ENCODE measurements at places on chromosomes 1 and 21.

GRCh38 chr1:111907321-111907720 is 82.1 kb downstream of the KCND3 start:
- no peak for DNase-seq

DNA sequence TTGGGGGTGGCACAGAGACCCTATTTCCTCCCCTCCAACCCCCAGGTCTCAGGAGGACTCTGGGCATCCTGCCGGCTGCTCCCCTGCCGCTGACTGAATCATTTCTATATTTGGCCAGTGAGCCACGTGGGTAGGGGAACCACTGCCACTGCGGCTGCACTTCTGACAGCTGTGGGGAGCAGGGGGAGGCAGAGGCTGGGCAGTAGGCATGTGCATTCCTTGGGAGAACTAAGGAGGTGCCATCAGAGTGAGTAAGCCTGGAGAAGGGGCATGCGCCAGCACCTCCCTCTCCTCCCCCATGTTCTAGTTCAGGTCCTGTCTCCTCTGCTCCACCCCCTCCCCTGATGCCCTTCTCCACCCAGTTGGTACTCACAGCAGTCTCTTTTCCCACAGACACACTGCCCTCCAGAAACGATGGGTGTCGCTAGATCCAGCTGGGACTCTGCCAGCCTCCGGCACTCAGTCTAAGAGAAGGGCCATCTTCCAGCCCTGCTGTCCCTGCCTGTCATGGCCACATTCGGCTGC is 12.0 kb downstream of the PPFIA4 start:
- DNase-seq, result no peak

GRCh38 chr1:67856921-67857320 is 23.7 kb upstream of the GNG12 start:
- no peak for DNase-seq

DNA sequence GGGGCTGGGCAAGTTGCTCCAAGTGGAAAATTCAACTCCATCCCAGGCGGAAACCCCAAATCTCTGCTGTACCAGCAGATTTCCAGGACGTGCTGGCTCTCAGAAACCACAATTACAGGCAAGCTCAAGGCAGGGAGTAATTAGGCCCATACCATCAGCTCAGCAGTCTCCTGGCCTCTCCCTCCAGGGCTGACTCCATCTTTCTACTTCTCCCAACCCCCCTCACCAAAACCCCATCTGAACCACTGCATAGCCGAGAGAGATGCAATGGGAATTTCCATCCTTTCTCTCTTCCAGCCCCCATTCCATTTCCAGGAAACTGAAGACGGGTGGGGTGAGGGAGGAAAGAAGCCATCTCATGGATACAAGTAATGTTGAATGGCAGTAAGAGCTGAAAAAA is 41.2 kb downstream of the ARHGEF11 start:
- DNase-seq, result no peak

DNA sequence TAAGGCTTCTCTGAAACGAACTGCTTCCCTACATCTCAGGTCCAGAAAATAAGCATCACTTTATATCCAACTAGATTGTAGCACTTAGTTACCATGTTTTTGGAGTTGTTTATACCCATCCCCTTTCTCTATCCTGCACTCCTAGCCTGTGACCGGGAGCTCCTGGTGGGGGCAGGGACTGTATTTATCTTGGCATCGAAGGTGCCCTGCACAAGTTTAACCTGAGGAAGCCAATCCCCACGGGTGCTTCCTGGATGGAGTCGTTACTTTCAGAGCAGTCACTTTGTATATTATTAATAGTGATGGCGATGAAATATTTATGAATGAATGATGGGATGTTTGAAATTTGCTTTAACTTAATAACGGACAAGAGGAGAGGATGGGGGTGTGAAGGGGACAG is 73.9 kb downstream of the KLHDC7A start:
- DNase-seq, result no peak

- no peak for DNase-seq
These were observed 29.8 kb upstream of the CFAP298 start for GRCh38 chr21:32641710-32642698.

GRCh38 chr21:37619464-37619974 is 252.9 kb downstream of the DYRK1A start:
- DNase-seq, result no peak
